GM20000 (cell line): ENCODE measurements at places on chromosomes 11 and 22.
A peak's percentile ranks its signal among the peaks of the same experiment; 100 is the strongest.

DNA sequence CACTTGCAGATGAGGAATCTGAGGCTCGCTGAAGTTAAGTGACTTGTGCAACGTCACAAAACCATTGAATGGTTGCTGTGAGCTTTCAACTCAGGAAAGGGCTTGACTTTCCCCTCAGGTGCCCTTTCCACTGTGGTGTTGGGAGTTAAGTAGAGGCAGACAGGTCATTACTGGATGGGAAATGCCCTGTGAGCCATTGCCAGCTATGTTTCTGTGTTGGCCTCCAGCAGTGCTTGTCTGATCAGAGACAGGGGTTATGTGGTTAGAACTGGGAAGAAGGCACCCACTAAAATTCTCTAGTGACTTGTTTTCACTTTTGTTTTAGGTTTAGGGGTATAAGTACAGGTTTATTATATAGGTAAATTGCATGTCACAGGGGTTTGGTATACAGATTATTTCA, 96.6 kb downstream of the FDX1 start:
- DNase-seq, result no peak

GRCh38 chr11:79973721-79974617, 533.1 kb upstream of the TENM4 start:
- no peak for DNase-seq

GRCh38 chr11:7251487-7251835, 243 bp upstream of the SYT9 start:
- DNase-seq, result no peak

DNA sequence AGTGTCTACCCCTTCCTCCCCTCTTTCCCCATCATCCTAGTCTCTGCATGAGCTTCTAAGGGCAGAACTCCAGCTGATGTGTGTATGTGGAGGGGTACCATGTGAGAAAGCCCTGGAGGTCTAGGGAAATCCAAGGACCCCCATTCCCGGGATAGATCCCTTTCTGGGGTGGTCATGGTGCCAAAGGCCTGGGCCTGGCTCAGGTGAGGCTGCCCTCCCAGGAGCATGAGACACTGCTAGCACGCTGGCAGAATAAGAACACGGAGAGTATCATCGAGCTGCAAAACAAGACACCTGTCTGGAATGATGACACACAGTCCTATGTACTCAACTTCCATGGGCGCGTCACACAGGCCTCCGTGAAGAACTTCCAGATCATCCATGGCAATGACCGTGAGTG, 19.6 kb downstream of the TUB start:
- no peak for DNase-seq

DNA sequence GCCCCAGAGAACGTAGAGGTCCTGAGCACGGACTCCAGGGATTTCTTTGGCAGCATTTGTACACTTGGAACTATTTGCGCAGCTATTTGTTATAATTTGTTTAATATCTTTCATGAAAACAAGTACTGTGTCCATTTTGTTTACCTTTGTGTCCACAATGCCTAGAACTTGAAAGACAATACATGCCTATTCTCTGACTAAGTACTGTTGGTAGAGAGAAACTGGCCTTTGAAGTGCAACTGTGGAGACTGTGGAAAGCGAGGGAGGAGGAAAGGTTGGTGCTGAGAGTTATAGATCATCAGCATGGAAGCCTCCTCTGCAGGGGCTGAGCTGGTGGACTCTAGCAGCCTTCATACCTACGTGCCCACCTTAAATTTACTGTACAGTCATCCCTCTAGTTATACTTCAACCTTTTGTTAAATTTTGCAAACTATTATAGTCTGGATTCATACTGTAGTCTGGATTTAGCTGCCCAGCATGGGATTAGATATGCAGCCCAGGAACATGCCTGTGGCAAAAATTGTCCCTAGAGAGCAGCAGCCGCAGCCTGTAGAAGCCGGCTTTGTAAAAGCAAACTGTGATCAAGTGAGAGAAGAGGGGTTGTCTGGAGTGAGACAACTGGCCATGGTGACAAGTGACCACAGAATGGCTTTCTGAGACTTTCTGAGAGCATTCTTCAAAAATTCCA, 24.2 kb upstream of the YAP1 start:
- no peak for DNase-seq

GRCh38 chr11:129209891-129210830, 18.0 kb upstream of the ARHGAP32 start:
- no peak for DNase-seq

DNA sequence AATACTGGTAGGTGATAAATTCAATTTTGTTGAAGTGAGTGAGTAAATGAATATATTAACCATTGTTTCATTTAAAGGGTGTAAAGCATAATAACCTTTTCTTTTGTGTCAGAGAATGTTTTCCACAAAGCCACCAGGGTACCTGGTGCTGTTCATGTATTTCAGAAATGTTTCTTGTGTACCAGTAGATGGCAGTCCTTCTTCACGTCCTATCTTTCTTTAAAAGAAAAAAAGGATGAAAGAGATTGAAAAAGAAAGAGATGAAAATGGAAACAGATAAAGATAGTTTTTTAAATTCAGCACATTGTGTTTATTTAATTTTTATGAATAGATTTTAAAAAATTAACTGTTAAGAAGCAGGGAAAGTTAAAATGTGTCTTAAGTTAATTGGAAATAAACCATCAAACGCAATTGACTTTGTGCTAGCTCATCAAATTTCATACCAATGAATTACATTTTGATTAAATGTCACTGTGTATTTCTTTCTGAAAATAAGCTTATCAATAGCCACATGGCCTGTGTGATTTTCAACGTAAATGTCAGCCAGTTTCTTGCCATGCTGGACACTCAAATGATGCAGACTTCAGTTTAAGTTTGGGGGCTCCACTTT, 65.5 kb upstream of the CHORDC1 start:
- peak; percentile 15 for DNase-seq

GRCh38 chr11:235609-235996, 539 bp downstream of the SIRT3 start:
- DNase-seq, result peak; percentile 63

- DNase-seq, result peak; percentile 28
These were observed 1.9 kb downstream of the TEAD1 start for GRCh38 chr11:12675951-12676711.

DNA sequence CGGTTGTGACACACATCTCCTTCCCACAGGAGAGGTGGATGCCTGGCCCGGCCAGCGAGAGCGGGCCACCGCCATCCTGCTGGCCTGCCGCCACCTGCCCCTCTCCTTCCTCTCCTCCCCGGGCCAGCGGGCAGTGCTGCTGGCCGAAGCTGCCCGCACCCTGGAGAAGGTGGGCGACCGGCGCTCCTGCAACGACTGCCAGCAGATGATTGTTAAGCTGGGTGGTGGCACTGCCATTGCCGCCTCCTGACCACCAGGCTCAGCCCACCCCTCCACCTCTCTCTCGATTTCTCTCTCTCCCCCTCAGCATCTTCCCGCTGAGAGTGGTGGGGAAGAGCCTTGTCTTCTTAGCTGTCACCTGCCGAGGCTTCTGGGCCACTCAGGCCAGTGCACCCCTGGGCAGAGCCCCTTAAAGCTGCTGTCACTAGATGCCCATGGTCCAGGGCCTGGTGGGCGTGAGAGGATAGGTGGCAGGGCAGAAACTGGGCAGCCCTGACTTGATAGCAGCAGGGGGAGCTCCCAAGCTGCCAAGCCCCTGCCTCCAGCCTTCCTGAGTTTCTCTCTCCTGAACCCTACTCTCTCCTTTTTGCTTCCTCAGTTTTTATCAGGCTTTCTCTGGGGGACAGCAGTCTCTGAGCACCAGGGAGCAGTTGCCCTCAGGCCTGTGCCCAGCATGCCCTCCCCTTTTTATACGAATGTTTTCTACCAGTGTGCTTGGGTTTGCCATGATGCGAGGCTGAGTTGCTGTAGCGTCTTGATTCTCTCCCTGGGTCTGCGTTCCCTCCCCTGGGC, 9.3 kb downstream of the SHISA8 start:
- no peak for DNase-seq

DNA sequence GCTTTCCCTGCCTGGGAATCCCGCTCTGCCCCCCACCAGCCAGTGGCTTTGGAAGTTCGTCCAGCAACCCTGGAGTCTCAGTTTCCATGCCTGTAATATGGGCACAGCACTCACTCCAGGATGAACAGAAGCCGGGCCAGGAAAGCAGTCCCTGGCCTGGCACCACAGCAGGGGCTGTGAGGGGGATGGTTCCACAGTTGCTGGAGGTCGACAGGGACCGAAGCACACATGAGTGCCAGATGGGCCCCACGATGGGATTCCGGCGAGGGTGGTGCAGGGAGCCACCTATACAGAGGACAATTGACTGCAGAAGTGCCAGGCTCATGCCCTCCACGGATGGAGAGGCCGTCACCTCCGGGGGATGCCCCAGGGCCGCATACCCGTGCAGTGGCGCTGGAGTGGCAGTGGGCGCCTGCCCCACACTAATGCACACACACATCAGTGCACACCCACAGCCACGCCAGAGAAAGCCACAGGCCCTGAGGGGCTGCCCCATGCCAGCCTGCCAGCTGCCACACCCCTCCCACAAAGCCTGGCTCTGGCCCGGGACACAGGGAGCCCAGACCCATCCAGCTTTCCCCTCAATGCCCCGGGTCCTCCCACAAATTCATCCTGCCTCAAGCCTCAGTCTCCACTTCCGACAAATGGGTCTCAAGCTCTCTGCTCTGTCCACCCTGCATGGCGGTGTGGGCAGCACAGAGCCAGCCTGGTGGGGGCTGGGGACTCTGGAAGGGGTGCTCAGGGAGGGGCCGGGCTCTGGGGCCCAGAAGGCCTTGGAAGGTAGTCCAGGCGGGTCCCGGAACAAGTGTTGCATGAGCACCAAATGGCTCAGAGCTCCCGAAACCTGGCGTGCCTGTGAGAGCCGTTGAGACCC, 9.7 kb downstream of the ASCL2 start:
- no peak for DNase-seq

DNA sequence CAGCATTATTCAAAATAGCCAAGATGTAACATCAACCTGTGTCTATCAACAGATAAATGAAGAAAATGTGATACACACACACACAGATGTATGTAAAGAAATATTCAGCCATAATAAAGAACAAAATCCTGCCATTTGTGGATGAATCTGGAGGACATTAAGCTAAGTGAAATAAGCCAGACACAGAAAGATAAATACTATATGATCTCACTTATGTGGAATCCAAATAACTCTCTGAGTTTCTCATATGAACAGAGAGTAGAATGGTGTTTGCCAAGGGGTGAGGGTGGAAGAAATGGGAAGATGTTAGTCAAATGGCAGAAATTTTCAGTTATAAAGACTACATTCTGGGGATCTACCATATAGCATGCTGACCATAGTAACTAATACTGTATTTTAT, 224.2 kb downstream of the GUCY1A2 start:
- no peak for DNase-seq

DNA sequence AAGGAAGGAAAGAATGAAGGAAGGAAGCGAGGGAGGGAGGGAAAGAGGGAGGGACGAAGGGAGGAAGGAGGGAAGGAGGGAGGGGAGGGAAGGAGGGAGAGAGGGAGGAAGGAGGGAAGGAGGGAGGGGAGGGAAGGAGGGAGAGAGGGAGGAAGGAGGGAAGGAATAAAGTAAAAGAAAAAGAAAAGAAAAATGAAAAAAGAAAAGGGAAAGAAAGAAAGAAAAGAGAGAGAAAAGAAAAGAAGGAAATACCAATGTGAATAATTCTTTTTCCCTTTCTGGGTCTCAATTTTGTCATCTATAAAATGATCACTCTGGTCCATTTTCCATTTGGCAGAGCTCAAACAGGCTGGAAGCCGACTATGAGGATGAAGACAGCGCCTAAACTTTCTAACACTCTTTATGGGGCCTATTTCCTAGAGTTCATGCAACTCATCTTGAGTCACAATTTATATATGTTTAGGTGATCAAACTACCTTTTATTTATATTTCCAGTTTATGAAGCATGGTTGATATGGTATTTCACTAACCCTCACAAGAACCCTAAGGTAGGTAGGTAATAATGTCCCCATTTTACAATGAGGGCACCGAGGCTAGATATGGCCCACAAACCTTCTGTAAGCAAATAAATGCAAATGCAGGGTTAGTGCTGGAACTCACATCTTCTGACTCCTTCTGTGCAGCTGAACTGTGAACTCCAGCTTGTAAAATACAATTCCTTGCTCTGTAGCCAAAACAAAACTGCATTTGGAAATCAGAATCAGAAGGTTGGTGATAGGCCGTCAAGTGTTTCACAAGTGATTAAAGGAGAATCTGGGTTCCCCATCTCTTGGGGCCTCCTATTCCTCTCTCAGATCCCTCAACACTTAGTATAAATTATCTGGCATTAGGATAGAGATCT, 434.3 kb downstream of the ETS1 start:
- no peak for DNase-seq

DNA sequence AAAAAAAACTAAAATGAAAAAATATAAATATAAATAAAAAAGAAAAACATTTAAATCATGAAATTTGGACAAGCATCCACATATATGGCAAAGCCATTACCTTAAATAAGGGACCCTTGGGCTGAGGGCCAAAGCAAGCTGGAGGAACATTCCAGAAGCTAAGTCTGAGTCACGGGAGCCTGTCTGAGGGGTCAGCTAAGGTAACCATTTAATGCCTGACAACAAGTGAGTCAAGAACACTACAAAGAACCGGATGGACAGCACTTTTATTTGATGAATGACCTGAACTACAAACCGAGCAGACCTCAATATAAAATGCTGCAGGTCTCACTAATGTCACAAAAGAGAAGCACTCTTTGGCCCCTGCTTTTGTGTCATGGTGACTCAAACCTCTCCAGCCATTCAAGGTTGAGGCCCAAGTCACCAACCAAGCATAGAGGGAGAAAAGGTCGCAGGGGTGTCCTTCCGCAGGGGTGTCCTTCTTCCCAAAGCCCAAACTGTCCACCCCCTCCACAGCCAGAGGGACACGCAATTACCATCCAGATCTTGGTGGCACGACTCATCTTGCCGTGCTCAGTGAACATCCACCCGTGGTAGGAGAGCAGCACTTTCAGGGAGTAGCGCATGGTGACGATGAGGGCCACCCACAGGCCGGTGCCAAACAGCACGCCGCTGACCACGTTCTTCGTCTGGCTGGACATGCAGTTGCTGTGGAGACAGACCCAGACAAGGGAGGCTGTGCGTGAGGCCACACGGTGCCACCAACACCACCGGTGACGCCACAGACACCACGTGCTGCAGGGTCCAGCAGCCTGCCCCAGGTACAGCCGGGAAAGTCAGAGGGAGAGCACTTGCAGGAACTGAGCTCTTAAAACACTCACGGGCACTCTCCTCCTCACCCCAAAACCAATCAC, 34.5 kb downstream of the CPT1A start:
- DNase-seq, result no peak

- no peak for DNase-seq
These were observed 12.9 kb upstream of the LRRC32 start for GRCh38 chr11:76683161-76684095.

- DNase-seq, result no peak
These were observed 82.2 kb downstream of the TRAF6 start for GRCh38 chr11:36427876-36428275.

DNA sequence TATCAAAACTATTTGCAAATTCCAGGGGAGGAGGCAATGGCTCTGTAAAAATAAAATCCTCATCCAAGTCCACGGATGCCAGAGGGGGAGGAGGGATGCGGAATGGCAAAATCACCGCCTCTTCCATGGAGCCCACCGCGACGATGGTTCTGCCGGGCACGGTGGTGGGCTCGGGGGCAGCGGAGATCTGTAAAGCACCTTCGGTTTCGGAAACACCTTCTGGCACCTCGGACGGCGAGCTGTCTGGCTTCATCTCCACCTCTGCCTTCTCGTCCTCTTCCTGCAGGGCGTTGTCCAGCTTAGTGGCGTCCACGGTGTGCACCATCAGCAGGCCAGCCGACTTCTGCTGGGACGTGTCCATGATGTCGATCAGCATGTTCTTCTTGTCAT, 87.7 kb downstream of the CTTN start:
- DNase-seq, result no peak

GRCh38 chr11:75525433-75526191, at the start of gene GDPD5:
GDPD5 (minus strand) TSS chr11:75525941; CDS start chr11:75477735, 48,206 bp downstream.
- DNase-seq, result peak; percentile 99
